ENCODE measurements at places on chromosomes 6 and 20.
A peak's percentile ranks its signal among the peaks of the same experiment; 100 is the strongest.

DNA sequence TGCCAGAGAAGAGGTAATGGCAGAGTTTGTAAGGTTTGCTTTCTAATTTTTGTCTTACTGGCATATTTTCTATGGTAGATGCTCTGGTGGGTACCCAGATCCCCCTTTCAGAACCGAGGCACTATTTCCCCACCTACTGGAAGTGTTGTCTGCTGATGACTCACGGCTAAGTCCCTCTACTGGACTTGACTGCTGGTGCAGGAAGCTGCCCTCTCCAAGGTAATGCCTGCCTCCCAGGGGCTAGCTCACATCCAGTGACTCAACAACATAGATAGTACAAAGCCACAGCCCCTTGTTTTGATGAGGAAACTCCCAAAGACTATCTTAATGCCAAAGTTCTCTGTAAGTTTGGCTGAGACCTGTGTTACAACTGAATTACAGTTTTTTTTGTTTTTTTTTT, 285.4 kb upstream of the FLRT3 start:
- DNase-seq: peak; percentile 5

DNA sequence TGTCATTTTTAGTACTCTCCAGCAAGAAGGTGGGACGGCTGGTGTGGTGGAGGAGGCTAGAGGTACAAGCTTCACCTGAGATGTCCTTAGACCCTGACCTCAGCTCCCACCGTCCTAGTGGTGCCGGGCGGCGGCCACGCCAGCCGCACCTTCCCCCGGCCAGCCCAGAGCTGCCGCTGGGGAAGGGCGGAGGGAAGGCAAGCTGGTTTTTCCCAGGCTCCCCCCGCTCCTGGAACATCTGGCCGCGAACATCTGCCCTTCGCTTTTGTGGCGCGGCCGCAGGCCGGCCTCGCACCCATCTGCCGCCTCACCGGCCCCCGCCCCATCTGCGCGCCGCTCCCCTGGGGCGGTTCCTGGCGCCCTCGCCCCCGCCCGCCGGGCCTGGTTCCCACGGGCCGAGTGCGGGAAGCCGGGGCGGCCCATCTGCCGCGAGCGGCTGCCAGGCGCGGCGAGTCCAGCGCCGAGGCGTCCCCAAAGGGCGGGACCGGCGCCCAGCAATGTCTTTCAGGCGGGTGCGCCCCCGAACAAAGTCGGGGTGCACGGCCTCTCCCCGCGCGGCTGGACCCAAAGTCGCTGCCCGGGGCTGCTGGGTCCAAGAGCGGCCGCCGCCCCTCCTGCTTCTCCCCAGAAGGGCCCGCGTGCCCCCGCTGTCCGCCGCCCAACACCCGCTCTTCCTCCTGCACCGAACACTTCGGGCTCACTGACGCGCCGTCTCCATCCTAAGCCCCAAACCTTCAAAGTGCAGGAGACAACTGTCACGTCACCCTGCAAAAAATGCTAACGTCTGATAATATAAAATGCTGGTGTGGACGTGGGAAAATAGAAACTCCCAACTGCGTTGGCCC, 17.3 kb upstream of the ID1 start:
- DNase-seq: peak; percentile 62

GRCh38 chr20:36861875-36862801, 13.8 kb upstream of the TLDC2 start:
- DNase-seq: peak; percentile 90

- no peak for DNase-seq
Observed at GRCh38 chr20:46311039-46311650, 2.8 kb upstream of the CDH22 start.

DNA sequence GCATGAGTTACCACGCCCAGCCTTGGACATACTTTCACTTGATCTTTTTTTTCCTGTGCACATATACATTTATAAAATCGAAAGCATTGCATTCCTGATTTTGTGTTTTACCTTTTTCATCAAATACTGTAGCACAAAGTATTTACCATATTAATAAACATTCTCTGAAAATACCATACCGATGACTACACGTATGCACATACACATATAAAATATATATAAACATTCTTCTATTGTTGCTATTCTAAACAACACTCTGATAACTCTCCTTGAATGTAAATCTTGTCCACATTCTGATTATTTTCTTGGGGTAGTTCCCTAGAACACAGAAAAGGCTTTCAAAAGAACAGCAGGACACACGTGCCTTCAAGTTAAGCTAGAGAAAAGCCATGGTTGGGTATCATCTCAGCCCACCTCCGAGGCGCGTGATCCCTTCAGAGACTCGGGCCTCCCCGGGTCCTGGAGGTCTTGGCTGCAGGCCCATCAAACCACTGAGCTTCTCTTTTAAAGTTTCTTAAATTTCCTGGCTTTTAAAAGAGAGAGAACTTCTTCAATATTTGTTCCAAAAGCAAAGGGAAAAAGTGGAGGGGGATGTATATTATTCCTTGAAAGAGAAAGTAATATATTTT, 198.1 kb downstream of the MYLK4 start:
- no peak for DNase-seq

- no peak for DNase-seq
Observed at GRCh38 chr6:56671651-56672461, 29.2 kb upstream of the DST start.

DNA sequence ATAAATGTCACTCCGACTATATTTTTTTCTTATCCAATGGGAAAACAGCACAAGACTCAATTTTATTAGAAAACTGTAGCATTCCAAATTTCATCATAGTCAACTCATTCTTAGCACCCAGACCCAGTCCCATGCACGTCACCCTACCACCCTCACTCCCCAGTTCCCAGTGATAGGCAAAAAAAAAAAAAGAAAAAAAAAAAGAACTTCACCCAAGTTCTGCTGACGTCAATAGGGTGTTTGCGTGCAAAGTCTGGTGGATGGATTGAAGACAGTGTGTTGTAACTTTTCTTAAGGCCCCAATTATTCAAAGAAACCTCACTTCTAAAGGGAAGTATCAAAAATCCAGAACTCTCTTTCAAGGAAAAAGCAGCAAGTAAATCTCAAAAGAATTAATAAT, 213.9 kb upstream of the PRDM1 start:
- no peak for DNase-seq

DNA sequence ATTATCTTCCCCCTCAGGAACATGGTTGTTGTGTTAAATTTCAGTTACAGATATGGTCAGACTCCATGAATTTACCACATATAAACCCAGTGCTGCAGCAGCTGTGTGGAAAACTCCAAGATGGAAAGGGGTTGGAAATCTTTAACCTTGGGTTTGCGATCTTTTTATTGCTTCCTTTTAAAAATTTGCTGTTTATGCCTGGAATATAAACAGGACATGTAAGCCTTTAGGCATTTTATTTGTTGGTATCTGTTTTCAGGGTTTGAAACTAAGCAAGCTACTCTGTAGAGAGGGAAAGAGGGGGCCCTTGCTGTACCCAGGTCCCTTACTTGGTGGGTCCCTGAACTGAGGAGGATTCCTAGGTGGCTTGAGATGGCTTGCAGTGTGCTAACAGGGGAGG, 778 bp downstream of the PKIG start:
- DNase-seq: no peak

DNA sequence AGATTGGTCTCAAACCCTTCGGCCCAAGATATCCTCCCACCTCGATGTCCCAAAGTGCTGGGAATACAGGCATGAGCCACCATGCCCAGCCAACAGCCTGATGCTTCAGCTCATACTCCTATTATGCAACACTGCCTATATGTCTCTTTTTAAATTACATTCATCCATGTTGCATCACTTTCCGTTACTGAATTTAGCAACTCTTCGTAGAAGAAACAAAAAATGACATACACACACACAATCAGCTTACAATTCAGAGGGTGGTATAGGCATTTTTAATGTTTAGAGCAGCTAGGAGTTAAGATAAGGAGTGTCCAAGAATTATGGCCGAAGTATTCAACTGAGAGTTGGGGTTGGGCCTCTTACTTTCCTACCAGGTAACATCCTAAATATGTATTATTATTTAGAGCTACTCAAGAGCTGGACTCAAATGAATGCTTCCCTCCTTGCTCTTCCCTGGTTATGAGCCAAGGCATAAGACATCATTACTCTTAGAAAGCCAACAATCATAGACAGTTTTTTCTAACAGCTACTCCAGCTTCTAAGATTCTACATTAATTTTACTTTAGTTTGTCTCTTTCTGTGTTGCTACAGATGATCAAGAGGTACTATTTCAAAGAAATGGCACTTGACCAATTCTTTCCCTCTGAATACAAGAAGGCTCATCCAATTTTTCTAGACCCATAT, 62.0 kb upstream of the BMP5 start:
- DNase-seq: no peak

GRCh38 chr6:129317931-129318820, 391.8 kb downstream of the ARHGAP18 start:
- no peak for DNase-seq

DNA sequence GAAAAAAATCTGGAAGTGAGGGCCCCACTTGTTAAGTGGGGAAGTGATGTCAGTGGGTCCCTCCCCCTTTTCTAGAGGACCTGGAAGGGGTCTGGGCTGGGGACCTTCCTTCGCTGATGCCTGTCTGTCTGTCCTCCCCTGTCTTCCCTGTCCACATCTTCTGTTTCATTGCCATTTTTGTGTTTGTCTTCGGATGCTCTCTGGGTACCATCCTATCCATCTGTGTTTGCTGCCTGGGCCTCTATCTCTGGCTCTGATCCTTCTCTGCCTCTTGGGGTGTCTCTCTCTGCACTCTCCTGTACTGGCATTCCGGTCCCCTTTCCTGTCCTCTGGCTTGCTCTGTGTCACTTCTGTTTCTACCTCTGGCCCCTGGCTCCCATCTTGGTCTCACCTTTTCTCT, 2.3 kb downstream of the TMEM151B start:
- DNase-seq: no peak

GRCh38 chr20:25346349-25346748, 44.3 kb downstream of the ABHD12 start:
- DNase-seq: no peak

- DNase-seq: no peak
Observed at GRCh38 chr6:109304284-109305015, 77.8 kb downstream of the CD164 start.

GRCh38 chr6:1841136-1841535, 231.4 kb downstream of the FOXC1 start:
- DNase-seq: no peak

DNA sequence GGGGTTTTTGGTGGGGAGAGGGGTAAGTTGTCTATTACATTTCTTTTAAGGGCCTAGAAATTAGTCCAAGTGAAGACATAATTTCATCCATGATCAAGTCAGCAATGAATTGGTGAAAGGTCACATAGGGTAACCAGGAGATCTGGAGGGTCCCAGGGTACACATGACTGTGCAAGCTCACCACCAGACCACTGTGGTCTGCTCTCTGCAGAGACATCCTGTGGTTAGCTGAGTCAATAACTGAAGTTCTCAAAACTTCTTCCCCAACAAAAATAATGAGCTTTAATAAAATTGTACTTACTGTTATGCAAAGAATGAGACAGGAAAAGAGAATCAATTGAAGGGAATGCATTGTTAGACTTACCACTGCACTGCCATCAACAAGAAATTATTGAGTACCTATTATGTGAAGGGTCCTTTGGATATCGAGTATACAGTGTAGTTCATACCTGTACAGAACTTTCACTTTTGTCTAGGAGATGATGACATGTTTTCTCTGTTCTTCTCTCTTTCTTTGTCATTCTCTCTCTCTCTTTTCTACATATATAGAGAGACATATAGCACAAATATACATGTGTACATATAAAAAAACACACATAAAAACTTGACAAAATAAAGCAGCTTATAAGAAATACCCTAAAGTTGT, 209.8 kb downstream of the GJA1 start:
- DNase-seq: no peak

GRCh38 chr20:57265997-57266290, 497 bp downstream of the BMP7 start:
- no peak for DNase-seq

DNA sequence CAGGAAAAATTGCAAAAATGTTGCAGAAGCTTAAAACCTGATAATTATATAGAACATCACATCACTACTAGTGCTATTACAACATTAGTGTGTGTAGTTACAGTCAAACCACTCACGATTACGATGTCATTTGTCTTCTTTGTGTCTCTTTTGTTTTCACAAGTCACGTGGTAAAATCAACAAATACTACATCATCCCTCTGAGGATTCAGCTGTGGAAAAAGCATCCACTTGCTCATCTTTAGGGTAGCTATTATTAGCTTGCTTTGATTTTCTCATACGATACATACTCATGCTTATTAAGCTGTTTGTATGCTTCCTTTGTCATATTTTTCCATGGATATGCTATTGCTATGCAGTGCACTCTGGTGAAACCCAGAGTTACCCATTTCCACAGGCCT, 22.2 kb upstream of the ATXN1 start:
- no peak for DNase-seq

Measured in AG08396 (cell line).